ENCODE measurements at places on chromosomes 2 and 18.
A peak's percentile ranks its signal among the peaks of the same experiment; 100 is the strongest.

DNA sequence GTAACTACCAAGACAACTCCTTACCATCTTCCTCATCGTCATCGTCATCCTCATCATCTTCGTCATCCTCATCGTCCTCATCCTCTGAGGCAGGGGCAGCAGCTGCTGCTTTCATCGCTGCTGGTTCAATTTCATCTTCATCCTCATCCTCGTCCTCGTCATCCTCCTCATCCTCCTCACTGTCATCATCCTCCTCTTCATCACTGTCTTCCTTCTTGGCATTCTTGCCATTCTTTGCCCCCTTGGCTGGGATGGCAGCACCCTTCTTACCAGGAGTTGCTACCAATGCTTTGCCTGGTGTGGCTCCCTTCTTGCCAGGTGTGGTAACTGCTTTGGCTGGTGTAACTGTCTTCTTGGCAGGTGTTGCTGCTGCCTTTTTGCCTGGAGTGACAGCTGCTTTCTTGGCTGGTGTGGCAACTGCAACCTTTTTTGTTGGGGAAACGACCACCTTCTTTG, 2.7 kb downstream of the NCL start:
- DNase-seq, result no peak
- H3K27me3 ChIP-seq, result no peaks in the 10 kb centered on the region
- peaks cover 66% of the 10 kb centered on the region for H3K36me3 ChIP-seq
- H3K27ac ChIP-seq, result no peak overlapping the region
- peaks cover 26% of the 10 kb centered on the region for H3K4me1 ChIP-seq

- no peaks in the 10 kb centered on the region for H3K4me1 ChIP-seq
- peaks cover 96% of the 10 kb centered on the region for H3K36me3 ChIP-seq
- no peak overlapping the region for H3K27ac ChIP-seq
Observed at GRCh38 chr18:2714140-2714539, 58.6 kb downstream of the SMCHD1 start.

- H3K27me3 ChIP-seq, result no peaks in the 10 kb centered on the region
- no peak overlapping the region for H3K4me3 ChIP-seq
- no peaks in the 10 kb centered on the region for H3K36me3 ChIP-seq
Observed at GRCh38 chr2:47438106-47438505, 35.1 kb downstream of the MSH2 start.

DNA sequence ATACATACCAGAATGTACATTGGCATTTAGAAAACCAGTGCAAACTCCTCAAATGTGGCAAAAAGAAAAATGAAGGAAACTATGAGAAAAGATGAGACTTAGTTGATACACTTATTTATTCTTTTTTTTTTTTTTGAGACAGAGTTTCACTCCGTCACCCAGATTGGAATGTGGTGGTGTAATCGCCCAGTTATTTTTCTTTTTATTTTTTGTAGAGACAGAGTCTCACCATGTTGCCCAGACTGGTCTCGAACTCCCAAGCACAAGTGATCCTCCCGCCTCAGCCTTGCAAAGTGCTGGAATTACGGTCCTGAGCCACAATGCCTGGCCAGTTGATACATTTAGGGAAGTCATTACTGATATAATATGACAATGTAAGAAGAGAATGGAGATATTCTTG, 274.2 kb upstream of the LRATD1 start:
- H3K36me3 ChIP-seq, result no peaks in the 10 kb centered on the region
- no peaks in the 10 kb centered on the region for H3K4me1 ChIP-seq
- H3K27ac ChIP-seq, result no peak overlapping the region

- DNase-seq, result no peak
- H3K4me3 ChIP-seq, result no peak overlapping the region
- no peaks in the 10 kb centered on the region for H3K27me3 ChIP-seq
Observed at GRCh38 chr2:174138161-174138560, 110.2 kb downstream of the OLA1 start.

DNA sequence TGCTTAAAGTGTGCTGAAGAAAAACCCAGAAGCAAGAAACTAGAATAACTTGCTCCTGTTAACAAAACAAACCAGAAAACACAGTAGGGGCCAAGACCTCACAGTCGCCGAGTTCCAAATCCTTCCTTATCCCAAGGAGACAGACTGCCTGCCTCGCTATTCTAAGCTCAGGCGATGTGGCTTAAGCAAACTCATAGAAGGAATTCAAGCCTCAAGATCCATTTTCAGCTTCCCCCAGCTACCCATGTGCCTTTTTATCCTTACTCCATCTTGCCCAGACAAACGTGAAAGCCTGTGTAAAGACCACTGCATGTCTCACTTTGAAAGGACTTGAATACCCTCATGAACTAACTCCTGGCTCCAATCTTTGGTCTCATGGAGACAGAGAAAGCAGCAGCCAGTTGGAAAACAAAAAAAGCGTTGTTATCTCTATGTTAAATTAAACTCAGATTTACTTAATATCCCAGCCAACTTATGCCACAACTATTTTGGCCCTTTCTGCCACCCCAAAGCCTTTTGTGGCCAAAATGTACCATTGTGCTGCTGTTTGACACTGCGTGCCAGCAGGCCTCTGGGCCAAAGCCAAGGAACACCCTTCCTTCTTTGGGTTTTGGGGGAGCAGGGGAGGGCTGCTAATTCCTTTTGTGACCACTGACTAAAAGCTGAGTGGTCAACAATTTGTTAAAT, 123.2 kb upstream of the FZD5 start:
- no peaks in the 10 kb centered on the region for H3K36me3 ChIP-seq
- H3K4me3 ChIP-seq, result no peak overlapping the region
- no peak overlapping the region for H3K27ac ChIP-seq
- peaks cover 7% of the 10 kb centered on the region for H3K4me1 ChIP-seq
- H3K27me3 ChIP-seq, result no peaks in the 10 kb centered on the region

- no peaks in the 10 kb centered on the region for H3K4me1 ChIP-seq
- peaks cover 4% of the 10 kb centered on the region for H3K36me3 ChIP-seq
- DNase-seq, result no peak
- H3K4me3 ChIP-seq, result no peak overlapping the region
- H3K27ac ChIP-seq, result no peak overlapping the region
Observed at GRCh38 chr2:182740701-182741100, 24.6 kb downstream of the DNAJC10 start.

GRCh38 chr2:8998418-8999101, 4.9 kb downstream of the MBOAT2 start:
- H3K27ac ChIP-seq, result no peak overlapping the region
- H3K36me3 ChIP-seq, result no peaks in the 10 kb centered on the region
- no peaks in the 10 kb centered on the region for H3K27me3 ChIP-seq
- no peaks in the 10 kb centered on the region for H3K4me1 ChIP-seq
- DNase-seq, result no peak

- no peak overlapping the region for H3K4me3 ChIP-seq
- peak overlapping the region; percentile 72 for H3K27ac ChIP-seq
- DNase-seq, result no peak
- no peaks in the 10 kb centered on the region for H3K36me3 ChIP-seq
Observed at GRCh38 chr2:209431701-209432100, 7.9 kb downstream of the MAP2 start.

GRCh38 chr2:238912228-238912915, 64.5 kb downstream of the TWIST2 start:
- H3K27me3 ChIP-seq, result no peaks in the 10 kb centered on the region
- no peaks in the 10 kb centered on the region for H3K36me3 ChIP-seq
- peaks cover 7% of the 10 kb centered on the region for H3K4me1 ChIP-seq
- H3K27ac ChIP-seq, result no peak overlapping the region
- no peak for DNase-seq
- no peak overlapping the region for H3K4me3 ChIP-seq

DNA sequence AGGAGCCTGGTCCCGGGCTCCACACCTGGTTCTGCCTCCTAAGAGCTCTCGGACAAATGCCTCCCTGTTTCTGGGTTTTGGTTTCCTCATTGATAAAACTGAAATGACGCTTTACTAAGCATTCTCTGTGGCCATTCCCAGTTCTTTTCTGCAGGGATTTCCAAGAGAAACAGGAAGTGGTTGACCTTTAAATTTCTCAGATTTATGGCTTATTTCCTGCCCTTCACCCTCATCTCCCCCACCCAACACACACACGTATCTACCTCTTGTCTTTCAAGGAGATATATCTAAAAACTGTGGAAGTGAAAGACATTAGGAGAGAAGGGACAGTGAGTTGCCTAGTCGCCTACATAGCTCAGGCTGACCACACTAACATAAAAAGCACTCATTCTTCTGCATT, 53.0 kb downstream of the PIEZO2 start:
- no peaks in the 10 kb centered on the region for H3K36me3 ChIP-seq
- no peak overlapping the region for H3K27ac ChIP-seq
- H3K27me3 ChIP-seq, result no peaks in the 10 kb centered on the region
- H3K4me3 ChIP-seq, result no peak overlapping the region
- H3K4me1 ChIP-seq, result peaks cover 16% of the 10 kb centered on the region

- DNase-seq, result no peak
- no peaks in the 10 kb centered on the region for H3K27me3 ChIP-seq
- H3K4me1 ChIP-seq, result no peaks in the 10 kb centered on the region
- peaks cover 45% of the 10 kb centered on the region for H3K36me3 ChIP-seq
- no peak overlapping the region for H3K4me3 ChIP-seq
- no peak overlapping the region for H3K27ac ChIP-seq
Observed at GRCh38 chr2:230723363-230723762, 10.7 kb downstream of the CAB39 start.

- H3K36me3 ChIP-seq, result no peaks in the 10 kb centered on the region
- H3K4me1 ChIP-seq, result no peaks in the 10 kb centered on the region
- no peak overlapping the region for H3K27ac ChIP-seq
- no peaks in the 10 kb centered on the region for H3K27me3 ChIP-seq
- H3K4me3 ChIP-seq, result no peak overlapping the region
Observed at GRCh38 chr2:235937087-235937486, 231.1 kb downstream of the GBX2 start.

GRCh38 chr2:219003267-219003634, 10.0 kb upstream of the CRYBA2 start:
- peak overlapping the region; percentile 56 for H3K4me3 ChIP-seq
- H3K27me3 ChIP-seq, result peaks cover 95% of the 10 kb centered on the region
- H3K4me1 ChIP-seq, result peaks cover 50% of the 10 kb centered on the region
- no peak for DNase-seq
- H3K27ac ChIP-seq, result no peak overlapping the region
